ENCODE measurements at places on chromosomes 5 and 9.

- no peak for DNase-seq
These were observed 53.2 kb downstream of the IPPK start for GRCh38 chr9:92616655-92617111.

- no peak for DNase-seq
These were observed 10.5 kb upstream of the AHRR start for GRCh38 chr5:310941-311434.

GRCh38 chr5:94463739-94464138 is 154.7 kb downstream of the KIAA0825 start:
- DNase-seq: no peak

- DNase-seq: no peak
These were observed 38.8 kb upstream of the RPL26L1 start for GRCh38 chr5:172920447-172920849.

- DNase-seq: peak; percentile 72
These were observed 45.7 kb downstream of the SLC46A2 start for GRCh38 chr9:112844771-112845542.

All from effector memory CD8-positive, alpha-beta T cell (primary cell).